ENCODE measurements at places on chromosomes 4 and X.

DNA sequence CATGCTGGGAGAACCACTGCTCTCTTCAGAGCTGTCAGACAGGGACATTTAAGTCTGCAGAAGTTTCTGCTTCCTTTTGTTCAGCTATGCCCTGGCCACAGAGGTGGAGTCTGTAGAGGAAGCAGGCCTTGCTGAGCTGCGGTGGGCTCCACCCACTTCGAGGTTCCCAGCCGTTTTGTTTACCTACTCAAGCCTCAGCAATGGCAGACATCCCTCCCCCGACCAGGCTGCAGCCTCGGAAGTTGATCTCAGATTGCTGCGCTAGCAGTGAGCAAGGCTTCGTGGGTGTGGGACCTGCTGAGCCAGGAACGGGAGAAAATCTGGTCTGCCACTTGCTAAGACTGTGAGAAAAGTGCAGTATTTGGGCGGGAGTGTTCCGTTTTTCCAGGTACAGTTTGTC lies 118.9 kb downstream of the SLC10A6 start:
- no peak for DNase-seq

- no peak for DNase-seq
Observed at GRCh38 chr4:184574861-184575260, 74.4 kb downstream of the CASP3 start.

DNA sequence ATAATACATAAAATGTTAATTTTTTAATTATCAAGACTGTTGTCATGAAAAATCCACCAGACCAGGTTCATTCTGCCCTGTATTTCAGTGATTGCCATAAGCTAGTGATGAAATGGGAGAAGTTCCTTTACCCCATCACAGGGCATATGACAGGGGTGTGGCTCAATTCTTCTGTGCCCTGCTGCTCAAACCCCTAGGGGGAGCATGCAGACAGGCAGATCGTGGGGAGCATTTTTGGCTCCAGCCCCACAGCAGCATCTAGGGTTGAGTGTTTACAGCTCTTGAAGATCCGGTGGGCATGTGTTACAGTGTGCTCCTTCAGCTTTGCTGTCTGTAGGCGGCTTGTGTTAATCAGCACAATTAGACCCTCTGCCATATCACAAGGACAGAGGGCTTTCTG lies 700.7 kb downstream of the PCDH18 start:
- peak; percentile 6 for DNase-seq

- DNase-seq = no peak
Observed at GRCh38 chr4:43423276-43423675, 530.8 kb downstream of the GRXCR1 start.

DNA sequence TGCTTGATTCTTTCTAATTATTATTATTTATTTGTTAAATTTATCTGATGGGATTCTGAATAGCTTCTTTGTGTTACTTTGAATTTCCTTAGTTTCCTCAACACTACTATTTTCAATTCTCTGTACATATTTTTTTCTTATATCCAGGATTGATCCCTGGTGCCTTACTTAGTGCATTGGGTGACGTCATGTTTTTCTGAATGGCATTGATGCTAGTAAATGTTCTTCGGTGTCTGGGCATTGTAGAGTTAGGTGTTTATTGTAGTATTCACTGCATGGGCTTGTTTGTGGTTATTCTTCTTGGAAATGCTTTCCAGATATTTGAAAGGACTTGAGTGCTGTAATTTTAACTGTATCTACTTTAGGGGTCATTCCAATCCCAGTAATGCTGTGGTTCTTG lies 938.1 kb downstream of the FAM133A start:
- no peak for DNase-seq
